Stimulated activated CD4-positive, alpha-beta T cell treated with anti-CD3 and anti-CD28 coated beads, TNF-alpha, amount 100 ng/mL, for 48 hours (primary cell): ENCODE measurements at places on chromosomes 12 and 14.

DNA sequence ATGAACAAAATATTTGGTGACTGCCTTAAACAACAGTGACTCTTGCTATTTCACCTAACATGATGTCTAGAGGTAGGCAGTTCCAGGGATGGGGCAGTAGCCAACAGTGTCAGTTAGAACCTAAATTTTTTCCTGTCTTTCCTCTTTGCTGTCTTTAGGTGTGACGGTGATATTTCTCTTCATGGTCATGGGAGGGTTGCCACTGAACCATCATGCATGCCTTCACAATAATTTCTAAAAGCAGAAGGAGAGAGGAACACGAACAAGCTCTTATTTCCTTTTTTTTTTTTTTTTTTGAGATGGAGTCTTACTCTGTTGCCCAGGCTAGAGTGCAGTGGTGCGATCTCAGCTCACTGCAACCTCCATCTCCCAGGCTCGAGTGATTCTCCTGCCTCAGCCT lies 2.4 kb downstream of the CCDC63 start:
- no peak for DNase-seq

- no peak for DNase-seq
Measured at GRCh38 chr12:95497031-95497430, 23.1 kb downstream of the METAP2 start.

DNA sequence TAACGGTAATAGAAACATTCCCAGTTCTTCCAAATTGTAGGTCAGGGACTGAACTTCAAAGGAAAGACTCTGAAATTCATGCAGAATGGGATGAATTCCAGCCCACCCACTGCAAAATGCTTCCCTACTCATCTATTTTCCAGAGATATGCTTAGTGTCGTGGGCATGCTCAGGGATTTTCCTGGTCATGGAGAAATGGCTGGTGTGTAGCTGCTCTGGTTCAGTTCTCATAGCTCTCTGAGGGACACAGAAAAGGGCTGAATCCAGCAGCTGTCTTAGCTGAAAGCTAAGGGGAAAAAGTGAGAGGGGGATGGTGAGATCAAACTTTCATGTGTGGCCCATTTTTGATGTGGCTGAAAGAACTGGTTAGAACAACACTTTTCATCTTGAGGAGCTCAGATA lies 72.9 kb upstream of the KRAS start:
- no peak for DNase-seq

GRCh38 chr14:97039717-97040363 lies 242.7 kb downstream of the VRK1 start:
- no peak for DNase-seq

DNA sequence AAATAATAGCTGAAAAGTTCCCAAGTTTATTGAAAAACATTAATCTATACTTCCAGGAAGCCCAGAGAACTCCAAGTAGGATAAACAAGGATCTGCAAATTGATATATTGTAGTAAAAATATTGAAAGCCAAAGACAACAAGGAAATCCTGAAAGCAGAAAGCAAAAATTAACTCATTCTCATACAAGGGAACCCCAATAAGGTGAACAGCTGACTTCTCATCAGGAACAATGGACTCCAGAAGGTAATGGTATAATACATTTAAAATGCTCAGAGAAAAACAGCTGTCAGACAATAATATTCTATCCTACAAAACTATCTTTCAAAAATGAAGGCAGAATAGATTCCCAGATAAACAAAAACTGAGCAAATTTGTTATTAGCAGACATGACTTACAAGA lies 138.1 kb upstream of the BMP4 start:
- DNase-seq: no peak

DNA sequence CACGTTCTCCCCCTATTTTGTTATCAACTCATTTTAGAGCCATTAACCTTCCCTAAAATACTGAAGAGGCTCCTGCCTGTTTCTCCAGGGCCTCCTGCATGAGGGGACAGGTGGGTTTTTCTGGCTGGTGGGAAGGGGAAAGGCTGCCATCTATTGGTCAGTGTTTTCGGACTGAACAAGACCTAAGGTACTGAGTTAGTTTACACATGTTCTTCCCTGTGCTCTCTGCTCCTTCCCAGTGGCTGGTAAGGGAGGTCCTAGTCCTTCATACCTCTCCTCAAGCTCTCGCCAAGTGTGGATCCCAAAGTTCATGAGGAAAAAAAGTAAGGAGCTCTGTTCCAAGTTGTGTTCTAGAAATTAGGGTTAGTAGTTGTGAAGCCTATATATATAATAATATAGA lies 357.5 kb downstream of the FSCB start:
- DNase-seq: no peak

DNA sequence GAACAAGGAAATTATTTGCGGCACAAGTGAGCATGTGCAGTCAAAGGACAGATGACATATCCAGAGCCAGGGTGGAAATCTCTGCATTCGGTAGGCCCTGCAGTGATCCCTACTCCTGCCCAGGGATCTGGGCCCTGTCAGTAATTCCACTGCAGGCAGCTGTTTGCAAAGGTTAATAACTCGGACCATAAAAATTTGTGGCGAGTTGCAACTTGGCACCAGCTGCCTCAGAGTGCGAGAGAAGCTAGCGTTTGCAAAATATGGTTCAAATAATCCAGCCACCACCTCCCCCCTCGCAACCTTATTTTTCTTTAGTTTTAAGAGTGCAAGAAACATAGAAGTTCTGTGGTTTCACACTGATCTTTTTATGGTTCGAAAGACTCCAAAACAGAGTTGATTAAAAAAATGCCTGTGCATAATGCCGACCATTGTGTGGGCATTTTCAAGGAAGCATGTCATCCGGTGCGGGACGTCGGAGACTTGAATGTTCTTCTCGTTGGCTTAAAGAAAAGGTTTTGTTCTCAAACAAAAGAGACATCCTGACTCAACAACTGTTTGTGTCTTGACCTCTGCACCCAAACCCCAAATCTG lies 224.5 kb downstream of the BCL11B start:
- no peak for DNase-seq
